RWPE2 (cell line): ENCODE measurements at places on chromosomes 3 and 15.

DNA sequence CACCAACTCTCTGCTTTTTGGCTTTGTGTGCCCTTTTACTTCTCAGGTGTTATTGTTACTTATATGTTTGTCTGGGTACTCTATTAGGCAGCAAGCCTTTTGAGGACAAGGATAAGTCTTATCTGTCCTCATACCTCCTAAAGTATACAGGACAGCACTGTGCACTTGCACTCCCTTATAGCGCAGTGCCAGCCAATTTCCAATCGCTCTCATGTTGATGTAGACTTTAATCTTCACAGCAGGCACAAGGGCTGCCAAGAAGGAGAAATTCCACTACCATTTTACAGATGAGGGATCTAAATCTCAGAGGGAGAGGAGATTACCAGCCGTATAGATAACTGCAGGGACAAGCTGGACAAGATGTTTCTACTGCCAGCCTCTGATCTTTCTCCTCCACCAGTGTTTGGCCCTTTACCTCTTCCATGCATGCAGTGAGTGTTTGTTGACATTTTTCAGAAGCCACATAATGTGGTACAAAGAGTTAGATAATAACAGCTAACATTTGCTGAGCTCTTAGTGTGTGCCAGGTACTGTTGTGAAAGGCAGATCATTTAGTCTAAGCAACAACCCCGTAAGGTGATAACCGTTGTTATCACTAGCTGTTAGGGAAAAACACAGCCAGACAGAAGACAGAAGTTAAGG, 30.1 kb downstream of the SST start:
- DNase-seq, result no peak

DNA sequence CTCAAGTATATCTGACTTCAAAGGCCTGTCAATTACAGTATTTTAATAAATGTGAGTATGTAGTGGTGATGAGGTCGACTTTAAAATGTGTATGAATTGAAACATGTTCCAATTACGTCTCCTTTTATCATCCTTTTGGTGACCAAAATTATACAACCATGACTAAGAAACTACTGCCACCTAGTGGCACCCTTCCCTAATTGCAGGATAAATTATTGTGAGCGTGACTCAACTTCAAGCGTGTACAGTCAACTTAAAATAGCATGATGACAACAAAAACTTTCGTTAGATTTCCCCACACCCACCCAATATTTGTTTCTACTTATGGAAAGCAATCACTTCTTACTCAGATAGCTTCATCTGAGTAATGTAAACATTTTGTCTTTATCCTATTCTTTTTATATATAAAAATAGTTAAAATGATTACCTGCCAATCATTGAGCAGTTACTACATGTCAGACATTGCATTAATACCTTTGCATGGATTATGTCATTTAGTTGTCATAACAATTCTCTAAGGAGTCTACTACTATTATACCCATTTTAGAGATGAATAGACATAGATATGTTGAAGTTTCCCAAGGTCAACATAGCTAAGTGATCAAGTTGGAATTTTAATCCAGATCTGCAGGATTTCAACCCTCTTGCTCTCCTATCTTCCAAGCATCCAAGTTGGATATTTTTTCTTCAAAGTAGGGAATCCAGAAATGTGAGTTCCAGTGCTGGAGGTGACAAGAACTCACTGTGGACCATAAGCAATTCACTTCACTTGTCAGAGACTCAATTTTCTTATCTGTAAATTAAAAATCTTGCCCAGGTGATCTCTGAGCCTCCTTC, 106.0 kb downstream of the MEX3B start:
- DNase-seq, result no peak

DNA sequence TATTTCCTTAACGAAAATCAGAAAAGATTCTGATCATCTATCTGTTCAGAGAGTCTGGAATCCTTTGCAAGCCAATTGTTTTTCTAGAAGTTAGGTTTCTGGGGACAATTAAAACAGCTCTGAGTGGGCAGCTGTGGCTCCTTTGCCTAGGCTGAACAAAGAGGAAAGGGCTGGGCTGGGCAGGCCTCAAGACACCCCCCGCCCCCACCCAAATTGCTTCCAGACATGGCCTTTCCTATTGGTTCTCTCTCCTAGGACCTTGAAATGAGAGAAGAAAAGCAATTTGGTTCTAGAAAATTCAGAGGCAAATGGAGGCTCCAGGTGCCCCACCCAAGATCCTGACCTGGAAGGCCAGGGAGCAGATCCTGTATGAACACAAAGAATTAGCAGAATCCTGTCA, 2.3 kb upstream of the ADPGK start:
- DNase-seq, result no peak

GRCh38 chr3:170564664-170565063, 21.2 kb downstream of the SLC7A14 start:
- DNase-seq, result no peak

- no peak for DNase-seq
Measured at GRCh38 chr3:171168551-171168950, 142.0 kb upstream of the SLC2A2 start.

- no peak for DNase-seq
Measured at GRCh38 chr15:44082558-44083157, 112.4 kb downstream of the FRMD5 start.

DNA sequence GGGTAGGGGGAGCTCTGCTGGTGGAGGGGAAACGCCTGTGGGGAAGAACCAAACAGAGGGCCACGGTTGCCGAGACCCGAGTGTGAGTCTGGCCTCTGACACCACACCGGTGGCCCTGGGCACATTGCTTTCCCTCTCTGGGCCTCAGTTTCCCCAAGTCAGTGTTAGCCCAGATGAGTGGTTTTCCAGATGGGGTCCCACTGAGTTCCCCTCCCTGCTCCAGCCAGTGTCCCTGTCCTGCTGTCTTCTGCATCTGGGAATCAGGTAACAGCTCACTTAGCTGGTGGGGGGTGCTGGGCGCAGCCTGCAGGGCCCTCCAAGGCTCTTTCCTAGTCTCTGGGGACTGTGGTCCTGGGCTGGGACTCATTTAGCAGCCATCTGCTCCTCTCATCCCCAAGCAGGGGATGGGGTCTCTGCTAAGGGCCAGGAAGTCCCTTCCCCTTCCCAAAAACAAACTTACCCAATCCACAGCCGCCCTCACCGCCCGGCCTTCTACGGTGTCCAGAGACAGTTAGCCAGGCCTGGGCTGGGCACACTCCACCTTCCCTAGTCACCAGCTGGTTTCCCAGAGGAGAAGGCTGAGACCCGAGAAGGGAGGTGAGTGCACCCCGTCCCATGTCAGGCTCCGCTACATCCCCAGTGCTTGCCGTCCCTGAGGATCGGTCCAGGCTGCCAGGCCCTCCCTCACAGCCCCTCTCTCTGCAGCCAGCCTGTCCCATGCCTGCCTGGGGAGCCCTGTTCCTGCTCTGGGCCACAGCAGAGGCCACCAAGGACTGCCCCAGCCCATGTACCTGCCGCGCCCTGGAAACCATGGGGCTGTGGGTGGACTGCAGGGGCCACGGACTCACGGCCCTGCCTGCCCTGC, 676 bp downstream of the GP9 start:
- DNase-seq, result no peak

GRCh38 chr3:177396733-177397132, 199.5 kb upstream of the TBL1XR1 start:
- no peak for DNase-seq

DNA sequence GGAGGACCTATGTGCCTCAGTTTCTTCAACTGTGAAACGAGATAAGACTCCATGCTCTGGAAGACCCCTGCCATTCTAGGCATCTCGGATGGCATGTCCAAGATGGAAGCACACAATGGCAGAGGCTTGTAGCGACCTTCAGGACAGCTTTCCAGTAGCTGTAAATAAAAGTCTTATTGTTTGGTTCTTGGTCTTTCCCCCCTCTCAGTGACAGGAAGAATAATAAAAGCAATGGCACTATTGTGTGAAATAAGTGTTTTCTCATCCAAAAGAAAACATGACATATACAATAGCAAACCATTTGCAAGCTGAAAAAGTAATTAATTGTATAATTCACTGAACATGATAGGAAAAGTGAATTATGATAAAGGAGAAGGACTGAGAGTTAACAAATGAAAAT, 32.5 kb upstream of the CD47 start:
- no peak for DNase-seq

- DNase-seq, result no peak
Measured at GRCh38 chr15:61681676-61682075, 378.6 kb downstream of the VPS13C start.

DNA sequence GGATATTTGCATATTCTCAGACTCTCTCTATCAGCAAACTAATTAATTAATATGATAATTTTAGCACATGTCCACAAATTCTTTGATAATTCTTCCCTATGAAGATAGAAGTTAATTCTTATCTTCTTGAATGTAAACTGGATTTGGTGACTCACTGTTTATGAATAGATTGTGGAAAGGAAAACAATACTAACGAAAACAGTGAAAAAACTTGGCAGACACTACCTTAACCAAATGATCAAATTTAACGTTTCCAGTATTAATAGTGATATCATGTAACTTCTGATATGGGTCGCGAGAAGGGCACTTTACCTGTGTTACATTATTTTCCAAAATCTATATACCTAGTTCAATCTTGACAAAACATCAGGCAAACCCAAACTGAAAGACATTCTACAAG, 401.0 kb downstream of the SI start:
- no peak for DNase-seq

DNA sequence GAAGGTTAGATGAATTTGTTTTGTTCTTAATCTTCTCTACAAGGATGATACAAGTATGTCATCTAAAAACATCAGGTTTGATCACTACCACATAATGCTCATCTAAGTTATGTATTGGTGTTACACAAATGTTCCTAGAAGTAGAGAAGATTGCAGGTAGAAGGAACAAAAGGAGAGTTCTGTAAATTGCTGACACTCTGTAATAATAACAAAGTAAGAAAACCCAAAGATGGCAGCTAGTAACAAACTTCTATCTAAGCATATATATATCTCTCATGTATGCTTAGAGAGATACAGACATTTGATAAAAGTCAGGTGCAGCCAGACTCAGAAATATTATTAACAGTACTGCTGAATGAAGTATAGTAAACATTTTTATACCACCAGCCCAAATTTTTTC, 20.2 kb upstream of the CFAP44 start:
- DNase-seq, result no peak

DNA sequence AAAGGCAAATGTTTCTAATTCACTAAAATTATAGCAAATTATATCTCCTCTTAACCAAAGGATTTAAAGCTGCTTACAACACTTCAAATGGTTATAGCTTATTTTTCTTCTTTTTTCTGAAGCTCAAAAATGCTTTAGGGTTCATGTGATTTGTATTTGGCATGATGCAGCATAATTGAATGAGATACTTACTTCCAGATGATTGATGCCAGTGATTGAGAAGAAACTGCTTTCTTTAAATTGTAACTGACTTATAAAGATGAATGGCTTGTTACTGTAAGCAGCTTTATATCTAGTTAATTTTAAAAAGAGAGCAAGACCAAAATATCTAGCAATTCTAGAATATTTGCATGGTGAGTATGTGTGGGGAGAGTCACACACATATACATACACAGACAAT, 270.7 kb upstream of the THRB start:
- no peak for DNase-seq

- DNase-seq, result no peak
Measured at GRCh38 chr3:183085634-183086390, 13.5 kb downstream of the MCCC1 start.

GRCh38 chr3:171108066-171108465, 81.5 kb upstream of the SLC2A2 start:
- DNase-seq, result no peak

GRCh38 chr15:86608461-86609205, 529.0 kb downstream of the AGBL1 start:
- DNase-seq, result no peak

DNA sequence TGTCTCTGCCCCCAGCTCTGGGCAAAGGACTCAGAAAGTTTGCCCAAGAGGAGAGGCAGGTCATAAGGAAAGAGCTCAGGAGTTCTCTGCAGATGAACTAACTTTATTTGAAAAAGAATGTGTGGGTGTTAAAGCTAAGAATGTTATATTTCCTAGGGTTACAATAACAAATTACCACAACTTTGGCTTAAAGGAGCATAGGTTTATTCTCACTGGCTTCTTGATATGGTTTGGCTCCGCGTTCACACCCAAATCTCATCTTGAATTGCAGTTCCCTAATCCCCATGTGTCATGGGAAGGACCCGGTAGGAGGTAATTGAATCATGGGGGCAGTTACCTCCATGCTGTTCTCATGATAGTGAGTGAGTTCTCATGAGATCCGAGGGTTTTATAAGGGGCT, 383.7 kb upstream of the CFAP20DC start:
- no peak for DNase-seq

DNA sequence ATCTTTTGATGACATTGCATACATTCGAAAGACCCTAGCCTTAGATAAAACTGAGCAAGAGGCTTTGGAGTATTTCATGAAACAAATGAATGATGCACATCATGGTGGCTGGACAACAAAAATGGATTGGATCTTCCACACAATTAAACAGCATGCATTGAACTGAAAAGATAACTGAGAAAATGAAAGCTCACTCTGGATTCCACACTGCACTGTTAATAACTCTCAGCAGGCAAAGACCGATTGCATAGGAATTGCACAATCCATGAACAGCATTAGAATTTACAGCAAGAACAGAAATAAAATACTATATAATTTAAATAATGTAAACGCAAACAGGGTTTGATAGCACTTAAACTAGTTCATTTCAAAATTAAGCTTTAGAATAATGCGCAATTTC, 16.7 kb downstream of the KCNMB3 start:
- DNase-seq, result no peak

DNA sequence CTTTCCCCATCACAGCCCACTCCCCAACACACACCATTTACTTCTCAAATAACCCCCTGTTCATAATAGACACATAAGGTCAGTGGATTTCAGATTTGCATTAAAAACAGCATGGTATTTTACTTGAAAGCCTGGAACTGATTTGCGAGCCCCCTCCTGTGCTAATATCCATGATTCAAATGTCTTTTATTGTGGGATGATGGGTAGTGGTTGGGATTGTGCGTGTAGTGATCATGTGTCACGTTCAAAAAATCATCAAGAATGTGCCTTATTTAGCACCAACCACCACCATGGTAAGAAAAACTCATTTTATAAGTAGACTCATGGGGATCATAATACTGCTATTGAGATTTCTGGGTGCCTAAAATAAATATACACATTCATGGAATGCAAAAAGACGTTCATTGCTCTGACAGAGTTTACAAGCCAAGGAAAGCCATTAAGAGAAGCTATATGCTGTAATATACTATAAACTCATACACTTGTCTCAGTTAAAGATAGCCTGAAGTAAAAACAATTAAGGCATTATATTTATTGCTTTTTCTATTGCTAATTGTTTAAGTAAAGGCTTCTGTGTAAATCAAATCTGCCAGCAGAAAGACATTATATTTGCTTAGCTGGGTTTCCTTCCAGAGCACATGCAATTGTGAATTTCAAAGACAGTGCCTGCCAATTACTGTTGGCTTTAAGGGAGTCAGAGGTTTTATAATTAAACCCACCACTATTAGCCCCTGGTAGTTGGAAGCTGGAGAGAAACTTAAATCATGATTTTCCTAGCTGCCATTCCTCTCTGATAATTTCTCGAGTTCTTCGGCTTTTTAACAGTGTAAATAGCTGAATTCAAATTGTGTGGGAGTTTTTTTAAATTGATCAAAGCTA, 4.0 kb downstream of the TRAT1 start:
- no peak for DNase-seq
